ENCODE measurements at places on chromosomes 4 and X.

- DNase-seq, result no peak
These were observed 41.0 kb downstream of the AMELX start for GRCh38 chrX:11334165-11334564.

DNA sequence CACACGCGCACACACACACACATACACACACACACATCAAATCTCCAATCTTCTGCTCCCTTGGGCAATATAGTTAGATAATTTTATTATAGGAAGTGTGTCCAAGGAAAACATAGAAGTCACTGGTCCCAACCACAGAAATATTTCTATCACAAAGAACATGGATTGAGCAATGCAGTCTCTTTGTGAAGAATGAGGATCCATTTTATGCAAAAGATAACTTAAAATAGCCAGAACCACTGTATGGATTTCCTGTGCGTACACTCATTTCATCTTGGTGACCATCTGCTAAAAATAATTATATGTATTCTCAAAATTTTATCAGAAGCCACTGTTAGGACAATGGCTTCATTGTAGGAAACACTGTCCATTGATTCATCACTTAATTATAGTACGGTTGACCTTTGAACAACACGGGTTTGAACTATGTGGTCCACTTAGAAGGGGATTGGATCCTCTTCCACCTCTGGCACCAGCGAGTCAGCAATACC, 169.6 kb upstream of the MXRA5 start:
- no peak for DNase-seq

GRCh38 chrX:131917588-131917987, 105.5 kb upstream of the STK26 start:
- no peak for DNase-seq

DNA sequence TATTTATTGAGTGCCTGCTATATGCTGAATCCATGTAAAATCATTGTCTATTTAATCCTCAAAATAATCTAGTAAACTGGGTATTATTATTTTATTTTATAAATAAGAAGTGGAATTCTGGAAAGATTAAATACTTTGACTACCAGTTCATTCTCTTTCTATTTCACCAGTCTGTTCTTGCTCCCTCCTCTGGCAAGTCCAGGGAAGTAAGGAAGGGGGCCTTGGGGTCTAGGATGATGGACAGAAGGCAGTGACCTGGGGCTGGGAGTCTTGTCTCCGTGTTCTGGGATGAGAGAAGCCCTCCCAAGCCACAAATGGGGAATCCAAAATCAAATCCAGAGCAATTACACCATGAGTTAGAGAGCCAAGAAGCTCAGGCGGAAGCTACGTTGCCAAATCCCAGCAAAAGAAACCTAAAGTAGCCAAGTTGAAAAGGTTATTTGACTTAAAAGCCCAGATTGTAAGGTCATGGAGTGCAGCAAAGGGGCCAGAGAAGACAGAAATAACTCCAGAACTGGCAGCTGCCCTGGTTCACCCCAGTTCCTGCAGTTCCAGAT, 28.3 kb upstream of the PARM1 start:
- no peak for DNase-seq

- DNase-seq, result no peak
These were observed 233.5 kb upstream of the PSAPL1 start for GRCh38 chr4:7668271-7668670.

Measured in stimulated activated CD8-positive, alpha-beta memory T cell treated with anti-CD3 and anti-CD28 coated beads, Interleukin-15, amount 100 ng/mL, for 48 hours (primary cell).